NCI-H748 treated with DMSO at 0.1 percent for 48 hours (cell line): ENCODE measurements at places on chromosomes 7 and 10.
A peak's percentile ranks its signal among the peaks of the same experiment; 100 is the strongest.

- DNase-seq, result no peak
These were observed 38.6 kb upstream of the ADD3 start for GRCh38 chr10:109968953-109969759.

GRCh38 chr10:126158133-126158892 is 230.0 kb downstream of the ADAM12 start:
- DNase-seq, result no peak

- DNase-seq, result no peak
These were observed 148.2 kb downstream of the ETV1 start for GRCh38 chr7:13841284-13841683.

DNA sequence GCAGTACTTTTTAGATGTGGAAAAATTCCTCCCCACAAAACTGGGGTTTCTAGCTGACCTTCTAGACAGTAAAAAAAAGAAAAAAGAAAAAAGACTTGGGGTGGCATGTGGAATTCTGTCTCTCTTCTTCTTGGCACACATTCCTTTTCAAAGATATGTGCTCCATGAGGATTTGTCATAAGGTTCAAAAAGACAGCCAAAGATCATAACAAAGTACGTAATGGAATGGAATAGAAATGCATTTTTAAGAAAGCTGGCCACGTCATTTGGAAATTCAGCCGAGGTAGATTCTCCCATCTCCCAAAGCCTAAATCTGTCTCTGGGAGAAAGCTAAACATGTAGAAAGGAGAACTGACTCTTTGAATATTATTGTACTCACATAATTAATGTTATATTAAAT is 381.3 kb upstream of the NFE2L3 start:
- no peak for DNase-seq

DNA sequence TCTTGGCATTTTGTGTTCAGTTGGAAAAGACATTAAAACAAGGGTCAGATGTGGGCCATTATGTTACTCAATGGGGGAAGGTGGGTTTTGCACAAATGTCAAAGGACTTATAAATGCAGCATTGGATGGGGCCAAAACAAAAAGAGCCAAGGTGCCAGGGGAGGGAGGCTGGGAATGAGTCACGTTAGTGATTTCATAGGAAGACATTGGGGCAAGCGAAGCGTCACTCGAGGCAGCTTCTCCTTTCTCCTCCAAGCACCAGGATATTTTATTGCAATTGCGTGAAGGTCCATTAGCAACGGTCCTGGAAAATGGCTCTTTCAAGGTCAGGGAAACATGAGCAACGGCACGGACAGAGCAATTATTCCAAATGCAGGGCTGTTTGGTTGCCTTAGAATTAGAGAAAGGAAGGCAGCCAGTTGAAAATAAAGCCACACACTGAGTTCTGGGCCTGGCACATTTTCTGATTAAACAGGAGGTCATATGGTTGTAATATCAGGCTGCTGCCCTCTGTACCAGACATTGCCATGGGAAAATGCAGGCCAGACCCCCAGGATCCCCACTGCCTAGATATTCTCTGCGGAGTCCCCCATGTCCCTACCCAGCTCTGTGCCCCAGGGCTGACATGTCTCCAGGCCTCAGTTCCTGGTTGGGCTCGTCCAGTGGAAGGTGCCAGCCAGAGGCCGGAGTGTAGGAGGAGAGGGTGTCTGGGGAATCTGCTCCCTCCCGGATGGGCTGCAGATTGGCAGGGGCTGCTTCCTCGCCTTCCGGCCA is 63.3 kb upstream of the NANOS1 start:
- no peak for DNase-seq

- peak; percentile 25 for DNase-seq
These were observed 53.5 kb downstream of the SCIN start for GRCh38 chr7:12623885-12624498.

DNA sequence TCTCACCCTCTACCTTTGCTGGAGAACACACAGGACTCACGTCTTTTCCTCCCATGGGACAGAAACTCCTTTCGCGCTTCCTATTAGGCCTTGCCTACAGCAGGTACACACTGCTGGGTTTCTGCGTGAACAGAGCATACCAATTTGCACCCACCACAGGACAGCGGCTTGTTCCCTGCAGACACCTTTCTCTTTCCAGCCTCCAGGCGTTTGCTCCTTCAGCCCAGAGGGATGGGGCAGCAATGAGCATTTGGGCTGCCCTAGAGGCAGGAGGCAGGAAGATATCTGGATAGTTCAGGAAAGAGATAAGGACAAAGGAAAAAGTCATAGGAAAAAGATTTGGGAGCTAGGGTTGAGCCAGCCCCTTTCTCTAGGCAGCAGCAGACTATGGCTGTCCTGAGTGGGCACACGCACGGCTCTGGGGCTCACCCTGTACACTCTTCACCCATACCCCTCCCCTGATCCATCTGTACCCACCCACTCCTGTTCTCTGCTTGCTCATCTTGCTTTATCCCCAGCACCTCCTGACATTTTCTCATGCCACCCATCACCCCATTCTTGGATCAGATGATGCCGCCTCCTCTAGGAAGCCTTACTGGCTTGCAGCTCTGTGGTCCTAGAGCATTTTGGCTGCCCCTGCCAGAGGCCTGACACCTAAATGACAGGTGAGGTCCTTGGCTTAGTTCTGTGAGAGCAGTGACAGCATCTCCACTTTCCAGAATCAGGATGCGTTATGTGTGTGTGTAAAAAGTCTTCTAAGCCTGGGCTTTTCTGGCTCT is 40.7 kb upstream of the SPDYE3 start:
- DNase-seq, result no peak

DNA sequence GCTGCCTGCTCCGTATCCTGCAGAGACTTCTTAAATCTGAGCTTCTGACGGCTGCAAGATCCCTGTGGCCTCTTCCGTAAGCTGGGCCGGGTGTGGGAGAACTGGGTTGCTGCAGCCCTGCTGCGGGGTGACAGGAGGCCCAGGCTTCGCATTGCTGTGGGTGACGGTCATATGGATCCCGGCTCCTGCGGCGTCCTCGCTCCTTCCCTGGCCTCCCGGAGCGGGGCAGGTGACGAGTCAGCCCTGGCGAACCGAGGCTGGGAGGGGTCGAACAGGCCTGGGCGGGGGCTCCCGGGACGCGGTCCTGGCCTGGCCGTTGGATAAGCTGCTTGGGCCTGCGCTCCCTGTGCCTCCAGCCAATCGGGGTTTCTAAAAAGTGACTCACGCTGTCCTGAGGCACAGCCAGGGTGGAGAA is 7.8 kb upstream of the UBE2D1 start:
- DNase-seq, result no peak

- no peak for DNase-seq
These were observed 6.0 kb upstream of the REEP3 start for GRCh38 chr10:63515002-63515763.

GRCh38 chr7:80921130-80921529 is 2.3 kb upstream of the SEMA3C start:
- DNase-seq, result no peak

DNA sequence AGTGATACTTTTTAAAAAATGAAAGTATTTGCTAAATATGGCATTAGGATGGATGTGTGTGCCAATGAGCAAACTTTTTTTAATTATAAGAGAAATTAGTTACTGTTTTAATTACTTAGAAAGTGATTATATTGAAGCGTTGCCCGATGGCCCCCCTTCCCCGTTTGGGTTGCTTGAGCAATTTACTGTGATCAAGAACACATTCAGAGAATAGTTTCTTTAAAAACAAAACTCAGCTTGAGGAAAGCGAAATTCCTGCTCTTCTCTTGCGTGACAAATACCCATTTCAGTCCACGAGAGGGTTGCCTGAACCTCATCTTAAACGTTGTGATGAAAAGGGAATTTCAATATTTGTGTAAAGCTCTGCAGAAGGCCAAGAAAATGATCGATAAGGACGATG is 234.1 kb downstream of the GATA3 start:
- no peak for DNase-seq

DNA sequence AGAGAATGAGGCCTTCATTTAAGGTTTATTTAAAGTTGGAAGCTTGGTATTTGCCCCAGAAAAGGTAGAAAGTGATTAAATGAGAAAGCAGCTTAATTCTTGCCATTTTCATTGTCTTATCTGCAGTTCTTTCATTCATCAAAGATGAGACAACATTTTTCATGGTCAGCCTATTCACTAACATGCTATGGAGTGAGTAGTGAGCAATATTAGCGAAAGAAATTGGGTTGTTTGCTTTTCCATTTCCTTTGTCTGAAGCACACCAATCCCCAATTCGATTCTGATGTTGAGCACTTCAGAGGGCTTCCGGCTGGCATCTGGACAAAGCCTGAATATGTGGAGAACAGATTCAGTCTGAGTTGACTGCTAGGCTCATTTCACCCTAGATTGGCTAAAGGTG is 317.2 kb downstream of the BBS9 start:
- peak; percentile 34 for DNase-seq

DNA sequence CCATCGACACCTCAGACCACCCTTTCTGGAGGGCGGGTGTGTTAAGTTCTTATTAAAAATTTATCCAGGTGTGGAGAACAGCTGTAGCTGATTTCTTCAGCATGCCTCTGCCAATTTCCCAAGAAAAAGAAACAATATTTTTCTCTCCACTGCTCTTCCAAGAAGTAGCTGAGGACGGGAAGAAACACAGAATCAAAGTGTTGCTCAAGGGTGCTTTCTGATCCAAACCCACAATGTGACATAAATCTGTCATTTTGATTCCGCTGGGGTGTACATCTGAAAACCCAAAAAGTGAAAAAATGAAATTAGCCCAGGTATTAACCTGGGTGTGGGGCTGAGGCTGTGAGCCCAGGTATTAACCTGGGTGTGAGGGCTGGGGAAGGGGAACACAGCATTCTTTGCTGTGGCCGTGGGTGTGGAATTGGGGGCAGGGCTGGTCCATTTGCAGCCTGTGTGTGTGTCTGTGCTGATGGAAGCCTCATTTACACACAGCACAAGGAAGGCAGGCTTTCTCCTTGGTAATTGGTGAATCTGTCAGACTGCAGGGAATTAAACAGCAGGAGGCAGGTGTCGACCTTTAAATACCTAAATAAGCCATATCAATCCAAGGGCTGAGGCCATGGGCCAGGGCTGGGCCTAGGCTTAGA is 48.4 kb upstream of the CCDC3 start:
- no peak for DNase-seq

DNA sequence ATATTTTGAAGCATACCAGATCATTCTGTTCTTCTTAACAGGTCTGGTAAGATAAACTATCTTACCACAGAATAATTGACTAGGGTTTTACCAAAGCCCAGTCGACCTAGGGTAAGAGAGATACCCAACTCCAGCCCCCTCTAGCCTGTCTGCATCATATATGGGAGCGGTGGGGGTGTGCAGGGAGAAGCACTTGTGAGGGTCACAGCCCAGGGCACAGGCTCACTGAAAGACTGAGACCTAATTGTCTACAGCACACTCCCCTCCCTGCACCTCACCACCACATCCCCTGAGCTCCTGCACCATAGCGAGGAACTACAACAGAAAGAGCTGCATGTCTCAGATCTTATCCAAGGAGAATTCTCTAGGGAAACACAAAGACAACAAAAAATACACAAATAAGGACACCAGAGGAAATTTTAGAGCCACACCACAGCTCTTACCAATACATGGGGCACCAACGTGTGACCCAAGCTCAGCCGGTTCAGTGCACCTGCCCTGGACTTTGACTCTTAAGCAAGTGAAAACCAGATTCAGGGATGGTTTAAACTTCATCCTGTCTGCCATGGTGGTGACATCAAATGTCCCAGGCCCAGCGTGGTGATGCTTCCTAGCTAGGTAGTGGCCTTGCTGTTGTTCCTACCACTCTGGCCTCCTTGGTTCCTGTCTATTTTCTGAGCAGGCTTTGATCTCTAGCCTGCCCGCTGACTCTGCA is 150.8 kb downstream of the HERPUD2 start:
- no peak for DNase-seq

- no peak for DNase-seq
These were observed 117.0 kb downstream of the AASS start for GRCh38 chr7:122027058-122027457.

DNA sequence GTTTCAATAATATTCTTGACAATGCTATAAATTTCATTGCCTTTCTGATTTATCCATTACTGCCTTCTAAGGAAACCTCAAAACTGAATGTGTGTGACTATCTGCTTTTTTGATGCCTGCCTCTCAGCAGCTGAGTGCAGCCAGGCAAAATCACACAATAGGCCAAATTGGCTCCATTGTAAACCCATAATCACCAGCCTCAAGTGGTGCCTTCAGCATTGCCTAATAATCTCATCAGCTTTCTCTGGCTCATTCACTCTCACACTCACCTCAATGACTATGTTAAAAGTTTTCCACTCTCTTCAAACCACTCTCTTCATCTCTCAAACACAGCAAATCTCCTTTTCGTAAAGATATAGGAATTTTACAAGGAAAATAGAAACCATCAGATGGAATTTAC is 182.5 kb upstream of the COL1A2 start:
- DNase-seq, result peak; percentile 44
